Left lobe of liver (tissue), 2 donors: ENCODE measurements at places on chromosomes 1 and 21.

GRCh38 chr1:90924982-90925381 is 96.9 kb downstream of the ZNF644 start:
- no peak for DNase-seq

- DNase-seq, result no peak
Observed at GRCh38 chr1:223771469-223771813, 59.1 kb downstream of the CAPN2 start.

- DNase-seq, result no peak
Observed at GRCh38 chr1:89606227-89606980, 26.5 kb upstream of the LRRC8C start.

DNA sequence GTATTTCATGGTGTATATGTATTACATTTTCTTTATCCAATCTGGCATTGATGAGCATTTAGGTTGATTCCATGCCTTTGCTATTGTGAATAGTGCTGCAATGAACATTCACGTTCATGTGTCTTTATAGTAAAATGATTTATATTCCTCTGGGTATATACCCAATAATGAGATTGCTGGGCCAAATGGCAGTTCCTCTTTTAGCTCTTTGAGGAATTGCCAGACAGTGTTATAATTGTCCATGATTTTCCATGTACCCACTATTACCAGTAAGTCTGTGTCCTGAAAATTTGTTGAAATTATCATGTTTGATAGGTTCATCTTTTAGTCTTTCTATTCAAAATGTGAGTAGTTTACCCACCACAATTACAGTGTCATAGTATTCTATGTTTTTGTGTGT is 34.4 kb downstream of the SLC9C2 start:
- DNase-seq, result no peak
